ENCODE measurements at places on chromosomes 3 and 15.

- no peak for DNase-seq
These were observed 299.9 kb downstream of the TBC1D5 start for GRCh38 chr3:17442332-17443049.

- no peak for DNase-seq
These were observed 10.7 kb upstream of the TRPM7 start for GRCh38 chr15:50697109-50697797.

- DNase-seq, result no peak
These were observed 19.6 kb downstream of the SLCO3A1 start for GRCh38 chr15:91873138-91873536.

DNA sequence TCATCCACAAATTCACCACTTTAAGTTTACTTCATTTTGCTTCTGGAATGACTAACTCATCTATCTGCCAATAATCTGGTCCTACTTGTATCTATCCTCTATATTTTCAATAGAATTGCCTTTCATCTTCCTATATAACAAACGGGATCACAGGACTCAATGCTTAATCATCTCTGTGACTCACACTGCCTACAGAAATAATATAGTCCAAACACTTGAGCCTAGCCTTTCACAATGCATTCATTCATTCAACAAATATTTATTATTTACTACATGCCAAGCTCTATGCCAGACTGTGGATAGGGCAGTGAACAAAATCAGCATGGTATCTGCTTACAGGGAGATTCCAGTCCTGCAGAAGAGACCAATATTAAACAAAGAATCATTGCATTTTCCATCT lies 16.6 kb upstream of the AGTR1 start:
- no peak for DNase-seq

DNA sequence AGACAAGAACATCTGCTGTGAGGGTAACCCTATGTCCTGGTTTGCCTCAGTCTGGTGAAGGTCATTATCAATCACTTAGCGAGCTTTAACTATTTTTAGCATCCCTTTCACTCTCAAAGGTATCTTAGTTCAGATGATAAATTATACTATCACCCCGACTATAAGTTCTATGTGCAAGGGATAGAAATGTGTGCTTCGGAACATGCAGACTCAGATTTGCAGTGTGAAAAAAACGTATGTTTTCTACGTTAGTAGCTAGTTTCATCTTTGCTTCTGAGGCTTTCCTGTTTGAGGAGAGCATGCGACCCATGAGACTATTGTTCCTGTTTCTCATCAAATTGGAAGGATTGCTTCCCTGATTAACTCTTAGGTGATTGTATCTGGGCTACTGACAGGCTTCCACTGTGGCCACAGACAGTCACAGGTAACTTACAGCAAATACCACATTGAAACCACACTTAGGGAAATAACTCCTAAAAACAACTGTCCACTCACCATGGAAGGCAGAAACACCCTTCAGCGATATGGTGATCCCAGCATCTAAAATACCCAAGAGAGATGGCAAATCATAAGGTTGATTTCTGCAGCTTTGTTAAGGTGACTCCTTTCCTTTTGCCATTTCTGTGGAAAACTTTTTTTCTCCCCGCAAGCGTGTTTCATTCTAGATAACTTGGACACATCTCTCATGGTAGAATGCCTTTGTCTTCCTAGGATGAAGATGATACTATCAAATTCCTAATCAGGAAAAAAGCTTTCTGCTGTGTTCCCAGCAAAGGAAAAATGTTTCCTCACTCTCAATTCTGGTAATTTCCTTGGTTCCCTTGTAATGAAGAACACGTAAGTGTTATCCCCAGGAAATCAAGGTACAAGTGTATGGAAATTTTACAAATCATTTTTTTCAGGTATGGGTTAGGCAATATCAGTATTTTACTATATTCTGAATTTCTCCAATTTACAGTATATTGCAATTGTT lies 5.2 kb downstream of the GCSAM start:
- DNase-seq, result no peak

GRCh38 chr3:141853629-141854168 lies 22.7 kb upstream of the ATP1B3 start:
- no peak for DNase-seq

GRCh38 chr3:73086071-73086494 lies 24.6 kb downstream of the EBLN2 start:
- DNase-seq, result no peak

DNA sequence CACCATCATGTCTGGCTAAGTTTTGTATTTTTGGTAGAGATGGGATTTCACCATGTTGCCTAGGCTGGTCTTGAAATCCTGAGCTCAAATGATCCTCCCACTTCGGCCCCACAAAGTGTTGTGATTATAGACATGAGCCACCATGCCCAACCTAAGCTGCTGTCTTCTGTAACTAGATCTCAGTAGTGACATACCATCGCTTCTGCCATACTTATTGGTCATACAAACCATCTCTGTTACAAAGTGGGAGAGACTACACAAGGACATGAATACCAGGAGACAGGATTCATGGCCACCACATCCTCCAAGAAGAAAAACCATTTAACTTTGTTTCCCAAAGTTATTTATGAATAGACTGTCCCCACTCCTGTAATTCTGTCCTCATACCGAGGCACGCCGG lies 81.3 kb downstream of the SMAD6 start:
- no peak for DNase-seq

- DNase-seq, result no peak
These were observed 602.1 kb upstream of the ZNF385D start for GRCh38 chr3:22353126-22353525.

DNA sequence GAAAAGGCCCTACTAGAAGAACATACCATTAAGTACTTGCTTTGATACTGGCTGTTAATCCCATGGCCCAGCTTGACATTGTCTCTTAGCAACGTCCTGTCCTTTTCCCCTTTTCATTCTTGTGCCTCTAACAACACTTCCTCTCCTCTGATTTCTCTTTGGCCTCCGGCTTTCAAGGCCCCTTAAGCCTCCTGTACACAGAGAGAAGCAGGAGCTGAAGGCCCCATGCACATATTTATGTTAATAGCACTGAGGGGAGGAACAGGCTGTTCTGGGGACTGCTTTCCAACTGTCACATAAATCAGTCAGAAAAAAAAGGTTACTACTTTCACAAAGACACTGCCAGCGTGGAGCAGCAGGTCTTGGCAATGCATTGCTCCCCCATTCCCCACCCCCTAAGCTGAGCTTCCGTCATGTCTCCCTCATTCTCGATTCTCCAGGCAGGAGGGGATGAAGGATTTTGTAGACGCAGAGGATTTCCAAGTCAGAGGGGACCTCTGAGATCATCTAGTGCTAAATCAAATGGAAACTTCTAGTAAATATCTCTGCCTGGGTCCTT lies 257.4 kb upstream of the ADAMTS9 start:
- no peak for DNase-seq

DNA sequence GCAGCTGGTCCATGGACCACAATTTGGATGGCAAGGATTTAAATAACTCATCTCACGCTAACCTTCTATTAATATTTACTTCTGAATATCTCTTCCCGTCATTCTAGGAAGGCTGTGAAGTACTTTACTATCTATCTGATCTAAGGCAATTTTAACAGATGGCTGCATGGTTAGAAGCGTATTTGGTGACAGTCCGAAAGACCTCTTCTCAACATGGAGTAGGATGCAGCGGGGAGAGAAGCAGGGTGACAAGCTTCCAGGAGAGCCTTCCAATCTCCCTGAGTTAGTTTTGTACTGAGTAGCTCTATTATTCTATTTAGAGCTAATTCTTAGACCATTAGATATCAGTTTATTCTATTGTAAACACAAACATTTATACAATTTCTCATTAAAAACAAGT lies 309.4 kb downstream of the PLCL2 start:
- no peak for DNase-seq

- DNase-seq, result no peak
These were observed 35.2 kb downstream of the FAM81A start for GRCh38 chr15:59473226-59473625.

- DNase-seq, result no peak
These were observed 194.5 kb upstream of the TBC1D5 start for GRCh38 chr3:17936736-17937480.

- no peak for DNase-seq
These were observed 15.1 kb upstream of the RAB7A start for GRCh38 chr3:128710816-128711433.

DNA sequence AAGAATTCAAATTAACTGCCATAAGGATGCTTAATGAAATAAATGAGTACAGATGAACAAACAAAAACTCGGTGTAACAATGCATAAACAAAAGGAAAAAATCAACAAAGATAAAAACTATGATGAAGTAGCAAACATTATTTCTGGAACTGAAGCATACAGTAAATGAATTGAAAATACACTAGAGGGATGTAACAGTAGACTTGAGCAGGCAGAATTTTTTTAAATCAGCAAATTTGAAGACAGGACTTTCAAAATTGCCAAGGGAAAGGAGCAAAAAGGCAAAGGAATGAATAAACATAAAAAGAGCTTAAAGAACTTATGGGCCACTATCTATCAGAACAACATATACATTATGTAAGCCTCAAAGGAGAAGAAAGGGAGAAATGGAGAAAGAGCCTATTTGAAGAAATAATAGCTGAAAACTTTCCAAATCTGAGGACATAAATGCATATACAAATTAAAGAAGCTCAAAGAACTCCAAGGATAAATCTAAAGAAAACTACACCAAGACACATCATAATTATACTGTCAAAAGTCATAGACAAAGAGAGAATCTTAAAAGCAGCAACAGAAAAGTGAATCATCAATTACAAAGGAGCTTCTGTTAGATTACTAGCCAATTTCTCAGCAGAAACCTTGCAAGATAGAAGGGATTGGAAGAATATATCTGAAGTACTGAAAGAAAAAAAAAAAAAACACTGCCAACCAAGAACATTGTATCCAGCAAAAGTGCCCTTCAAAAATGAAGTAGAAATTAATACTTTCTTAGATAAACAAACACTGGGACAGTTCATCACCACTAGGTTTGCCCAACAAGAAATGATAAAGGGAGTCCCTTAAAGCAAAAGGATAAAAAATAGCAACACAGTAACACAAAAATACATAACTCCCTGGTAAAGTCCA lies 15.5 kb downstream of the TOP2B start:
- DNase-seq, result no peak

DNA sequence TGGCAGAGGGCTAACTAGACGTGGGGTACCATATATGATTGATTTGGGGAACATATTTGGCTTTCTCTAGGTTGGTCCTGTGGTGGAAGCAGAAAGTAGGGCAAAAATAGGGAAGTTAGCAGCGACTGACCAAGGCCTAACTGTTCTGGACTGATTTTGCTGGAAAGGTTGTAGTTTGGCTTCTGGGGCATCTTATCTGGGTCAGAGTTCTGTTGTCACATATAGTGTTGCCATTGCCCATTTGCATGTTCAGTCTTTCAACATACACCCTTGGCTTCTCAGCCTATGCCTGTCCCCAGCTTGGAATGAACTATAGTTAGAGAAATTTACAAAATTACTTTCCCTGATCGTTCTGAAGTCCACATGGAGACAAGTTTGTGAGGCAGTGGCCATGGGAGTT lies 426.5 kb downstream of the TBC1D5 start:
- DNase-seq, result no peak

DNA sequence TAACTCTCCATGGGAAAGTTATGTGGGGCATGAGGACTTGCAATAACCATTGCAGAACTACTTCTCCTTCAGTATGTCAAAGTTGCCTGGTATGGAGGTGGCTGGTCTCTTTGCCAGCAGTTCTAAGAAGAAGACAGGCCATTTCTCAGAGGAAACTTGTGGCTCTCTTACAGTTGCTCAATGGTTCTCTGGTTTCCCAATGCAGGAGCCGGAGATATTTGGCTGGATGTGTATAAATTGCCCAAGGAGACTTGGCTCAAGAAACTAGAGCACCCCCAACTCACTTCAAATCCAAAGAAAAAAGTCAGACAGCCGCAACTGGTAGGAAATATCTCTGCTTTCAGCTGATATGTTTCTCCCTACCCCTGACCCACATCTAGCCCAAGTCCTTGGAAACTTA lies 24.2 kb downstream of the WDR93 start:
- DNase-seq, result no peak

- no peak for DNase-seq
These were observed 115.0 kb upstream of the VEPH1 start for GRCh38 chr3:157618075-157618760.

- DNase-seq, result no peak
These were observed 33.2 kb upstream of the GOLGA8B start for GRCh38 chr15:34616613-34617012.

GRCh38 chr15:69608661-69609060 lies 156.0 kb downstream of the RPLP1 start:
- DNase-seq, result no peak

DNA sequence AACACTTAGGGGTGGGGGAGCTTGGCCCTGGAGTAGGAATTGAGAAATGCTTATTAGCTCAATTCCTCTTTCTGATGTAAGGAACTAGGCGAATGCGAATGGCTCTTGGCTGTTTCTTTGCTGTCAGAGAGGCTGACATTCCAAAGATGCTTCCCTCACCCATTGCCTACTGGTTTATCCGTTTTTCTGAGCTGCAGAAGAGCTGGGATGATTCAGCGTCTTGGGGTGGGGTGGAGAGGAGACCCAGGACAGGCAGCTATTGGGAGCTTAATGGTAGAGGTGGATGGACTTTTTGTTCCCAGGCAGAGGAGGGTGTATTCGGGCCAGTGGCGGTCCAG lies 9.8 kb downstream of the PLEKHO2 start:
- DNase-seq, result no peak

DNA sequence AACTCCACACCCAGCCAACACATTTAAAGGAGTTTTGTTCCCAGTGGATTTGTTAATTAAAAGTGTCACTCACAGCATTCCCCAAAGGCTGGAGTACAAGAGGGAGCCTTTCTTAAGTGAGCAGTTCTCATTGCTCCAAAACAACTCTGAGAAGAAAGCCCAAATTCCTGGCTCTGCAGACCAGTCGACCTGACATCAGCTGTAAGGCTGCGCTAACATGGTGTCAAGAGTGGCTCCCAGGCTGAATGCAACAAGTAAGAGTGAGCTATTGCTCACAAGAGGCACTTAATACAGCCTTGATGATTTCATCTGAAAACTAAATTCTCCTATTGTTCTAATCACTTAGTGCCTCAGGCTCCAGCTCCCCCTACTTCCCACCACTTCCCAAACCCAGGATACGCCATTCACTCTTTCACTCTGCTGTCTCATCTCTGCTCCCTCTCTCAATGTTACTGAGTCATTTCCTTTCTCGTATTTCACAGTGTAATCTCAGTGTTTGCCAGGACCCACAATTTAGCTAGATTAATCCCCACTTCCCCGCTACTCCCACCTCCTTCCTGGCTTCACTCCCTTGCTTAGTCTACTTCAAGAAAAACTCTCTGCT lies 81.8 kb downstream of the WWTR1 start:
- no peak for DNase-seq

DNA sequence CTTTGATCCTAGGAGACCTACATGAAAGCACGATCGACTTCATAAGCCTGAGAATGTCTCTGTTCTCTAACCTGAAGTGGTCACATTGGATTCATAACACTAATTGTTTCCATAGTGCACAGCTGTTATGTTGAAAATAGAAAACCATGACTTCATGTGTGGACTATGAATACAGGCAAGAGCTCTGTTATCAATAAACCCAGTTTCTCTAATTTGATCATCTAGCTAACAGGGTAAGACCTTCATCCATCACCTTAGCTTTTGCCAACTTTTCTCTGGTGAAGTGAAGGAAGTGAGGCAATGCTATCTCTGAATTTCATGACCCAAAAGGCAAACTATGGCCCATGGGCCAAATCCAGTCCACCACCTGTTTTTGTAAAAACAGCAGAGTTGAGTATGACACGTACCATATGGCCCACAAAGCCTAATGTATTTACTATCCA lies 27.2 kb downstream of the ABI3BP start:
- no peak for DNase-seq
